GM23248 (cell line): ENCODE measurements at places on chromosomes 1 and 21. TPM values are rescaled to one million over a fixed set of nuclear protein-coding genes. Genes with fewer than 3 reads are reported as not detected.

DNA sequence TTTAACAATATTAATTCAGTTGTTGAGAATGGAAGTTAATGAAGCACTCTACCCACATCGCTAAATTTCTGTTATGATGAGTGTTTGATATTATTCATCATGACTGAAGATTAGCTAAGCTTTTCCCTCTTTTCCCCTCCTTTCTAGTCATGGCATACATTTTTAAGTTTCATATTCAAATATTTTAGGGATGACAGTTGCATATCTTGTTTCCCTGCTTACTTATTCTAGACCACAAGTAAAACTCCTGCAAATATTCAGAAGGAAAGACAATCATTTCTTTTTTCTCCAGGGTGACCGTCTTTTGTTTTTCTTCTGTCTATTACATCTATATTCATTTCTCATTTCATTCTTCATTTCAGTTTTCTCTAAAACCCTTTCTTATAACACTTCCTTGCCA lies 906.0 kb downstream of the ADGRL2 start:
- no peaks in the 10 kb centered on the region for H3K27me3 ChIP-seq
- no peaks in the 10 kb centered on the region for H3K36me3 ChIP-seq
- DNase-seq, result no peak
- no peak overlapping the region for H3K4me3 ChIP-seq
- no peak overlapping the region for H3K27ac ChIP-seq

- no peaks in the 10 kb centered on the region for H3K36me3 ChIP-seq
- H3K4me1 ChIP-seq, result peaks cover 12% of the 10 kb centered on the region
- H3K27ac ChIP-seq, result peak overlapping the region; percentile 46; the same call in 1 of the 2 replicates
- no peak for DNase-seq
Measured at GRCh38 chr1:205191622-205192021, 19.9 kb downstream of the DSTYK start.

DNA sequence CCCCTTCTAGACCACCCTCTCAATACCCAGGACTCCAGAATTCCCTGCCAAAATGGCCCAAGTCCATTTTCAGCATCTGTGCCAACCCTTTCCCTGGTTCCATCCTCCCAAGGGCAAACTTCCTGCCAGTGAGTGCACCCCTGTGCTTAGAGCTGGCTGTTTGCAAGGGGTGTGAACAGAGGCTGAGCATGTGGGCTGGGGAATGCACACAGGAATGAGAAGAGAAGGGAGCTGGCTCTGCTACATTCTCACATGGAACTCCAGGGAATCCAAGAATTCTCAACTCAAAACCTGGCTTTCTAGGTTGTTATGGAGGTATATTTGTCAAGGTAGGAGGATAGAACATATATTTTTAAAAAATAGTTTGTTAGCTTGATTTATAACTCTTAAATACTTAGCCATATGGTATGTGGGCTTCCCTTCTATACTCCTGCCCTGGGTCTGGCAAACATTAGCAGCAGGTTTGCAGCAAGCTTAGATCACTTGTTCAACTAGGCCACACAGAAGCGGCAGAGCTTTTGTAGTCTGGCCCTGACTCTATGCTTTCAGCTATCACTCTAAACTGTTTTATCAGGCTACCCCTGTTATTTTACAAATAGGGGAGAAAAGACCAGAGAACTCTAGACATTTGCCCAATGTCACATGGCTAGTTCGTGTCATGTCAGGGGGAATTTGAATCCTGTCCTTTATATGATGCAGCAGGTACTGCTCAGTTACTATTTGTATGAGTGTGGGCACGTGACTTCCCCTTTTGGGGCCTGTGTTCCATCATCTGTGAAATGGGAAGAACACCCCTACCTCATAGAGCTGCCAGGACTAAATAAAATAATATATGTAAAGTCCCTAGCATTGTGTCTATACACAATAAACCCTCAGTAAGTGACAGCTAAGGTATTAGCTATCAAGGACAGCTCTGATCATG lies 8.1 kb upstream of the STMN1 start:
- DNase-seq, result peak; percentile 33
- peaks cover 20% of the 10 kb centered on the region for H3K4me1 ChIP-seq
- H3K27ac ChIP-seq, result no peak overlapping the region
- no peaks in the 10 kb centered on the region for H3K27me3 ChIP-seq
- no peaks in the 10 kb centered on the region for H3K36me3 ChIP-seq

DNA sequence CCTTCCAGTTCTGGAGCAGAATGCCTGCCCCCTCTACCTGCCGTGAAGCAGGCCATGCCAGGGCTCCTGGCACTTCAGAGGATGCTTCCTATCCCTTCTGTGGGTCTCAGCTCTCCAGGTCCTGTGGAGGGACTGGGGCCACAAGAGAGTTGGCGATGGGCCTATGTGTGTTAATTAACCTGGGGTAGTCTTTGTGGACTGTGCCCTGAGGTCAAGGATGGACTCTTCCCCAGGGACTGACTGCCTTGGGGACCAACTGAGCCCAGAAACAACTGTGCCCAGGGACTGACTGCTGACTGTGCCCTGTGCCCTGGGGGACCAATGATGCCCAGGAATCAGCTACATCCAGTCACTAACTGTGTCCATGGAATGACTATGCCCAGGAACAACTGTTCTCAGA lies 37.5 kb upstream of the POU3F1 start:
- no peak overlapping the region for H3K4me3 ChIP-seq
- DNase-seq, result no peak
- no peaks in the 10 kb centered on the region for H3K4me1 ChIP-seq
- H3K27ac ChIP-seq, result no peak overlapping the region

DNA sequence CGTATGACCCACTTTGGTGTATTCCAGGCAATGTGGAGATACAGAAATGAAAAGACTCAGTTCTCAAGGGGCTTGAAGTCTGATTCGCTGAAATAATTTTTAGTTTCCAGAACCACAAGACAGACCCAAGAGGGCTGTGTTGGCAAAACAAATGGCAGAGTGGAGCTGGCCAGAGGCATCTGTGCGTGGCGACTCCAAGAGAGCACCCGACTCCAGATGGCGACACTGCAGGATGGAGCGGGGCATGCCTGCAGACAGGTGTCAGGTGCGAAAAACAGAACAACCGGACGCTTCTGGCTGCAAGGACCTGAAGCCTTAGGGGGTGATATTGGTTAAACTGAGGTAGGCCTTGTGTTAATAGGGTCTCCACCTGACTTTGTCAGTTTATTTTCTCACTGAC lies 31.7 kb upstream of the COQ8A start:
- H3K4me3 ChIP-seq, result no peak overlapping the region
- H3K27me3 ChIP-seq, result no peaks in the 10 kb centered on the region
- H3K27ac ChIP-seq, result no peak overlapping the region
- H3K36me3 ChIP-seq, result no peaks in the 10 kb centered on the region
- no peak for DNase-seq

GRCh38 chr21:25062061-25062460 lies 545.2 kb downstream of the MRPL39 start:
- no peak overlapping the region for H3K27ac ChIP-seq
- no peaks in the 10 kb centered on the region for H3K36me3 ChIP-seq
- DNase-seq, result no peak
- no peak overlapping the region for H3K4me3 ChIP-seq
- H3K27me3 ChIP-seq, result no peaks in the 10 kb centered on the region

Gene RAD54L
- total RNA-seq, result 1.9 and 3.0 TPM in 2 replicates

DNA sequence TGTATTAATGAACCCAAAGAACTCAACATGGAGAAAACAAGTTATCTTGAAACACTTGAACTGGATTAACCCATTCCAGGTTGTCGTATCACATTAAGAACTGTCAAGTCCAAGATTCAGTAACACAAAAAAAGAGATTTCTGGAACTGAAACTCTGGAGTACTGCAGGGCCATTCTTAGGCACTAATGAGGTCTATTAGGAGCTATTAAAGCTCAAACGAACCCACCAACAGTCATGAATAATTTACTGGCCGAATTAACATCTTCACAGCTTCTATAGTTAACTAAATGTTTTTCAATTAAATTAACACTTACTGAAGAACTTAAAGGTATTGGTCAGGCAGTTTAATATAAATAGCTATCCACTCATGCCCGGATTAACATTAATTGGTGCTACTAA lies 4.6 kb downstream of the CSDE1 start:
- no peaks in the 10 kb centered on the region for H3K27me3 ChIP-seq
- DNase-seq, result no peak
- H3K36me3 ChIP-seq, result peaks cover 22% of the 10 kb centered on the region
- H3K4me1 ChIP-seq, result peaks cover 35% of the 10 kb centered on the region
- H3K4me3 ChIP-seq, result no peak overlapping the region
